Chondrocyte (in vitro differentiated cells): ENCODE measurements at places on chromosomes 3 and 15. TPM values are rescaled to one million over a fixed set of nuclear protein-coding genes. Genes with fewer than 3 reads are reported as not detected.
A peak's percentile ranks its signal among the peaks of the same experiment; 100 is the strongest.

DLEC1 gene
- 0.17 to 0.29 TPM (median 0.18 TPM) in 3 replicates for total RNA-seq

PPP1R14D gene
- total RNA-seq, result not detected in 3 replicates

TJP1 gene
- total RNA-seq, result 90.5 to 108 TPM (median 91.7 TPM) in 3 replicates

CAMK2N2 gene
- 3.2 to 5.3 TPM (median 3.9 TPM) in 3 replicates for total RNA-seq

C3orf20 gene
- not detected in 3 replicates for total RNA-seq

RAF1 gene
- 80.7 to 97.9 TPM (median 85.0 TPM) in 3 replicates for total RNA-seq

ACAA1 gene
- total RNA-seq, result 47.5 to 55.2 TPM (median 48.6 TPM) in 3 replicates

LRRC49 gene
- 4.9 to 8.8 TPM (median 6.4 TPM) in 3 replicates for total RNA-seq

CHRNA5 gene
- total RNA-seq, result 1.6 to 1.8 TPM (median 1.6 TPM) in 3 replicates

CCDC13 gene
- 0.40 to 0.77 TPM in 2 of 3 replicates, not detected in the other for total RNA-seq

FETUB gene
- not detected in 3 replicates for total RNA-seq

CHRNA7 gene
- 1.5 to 2.3 TPM (median 1.9 TPM) in 3 replicates for total RNA-seq

DNA sequence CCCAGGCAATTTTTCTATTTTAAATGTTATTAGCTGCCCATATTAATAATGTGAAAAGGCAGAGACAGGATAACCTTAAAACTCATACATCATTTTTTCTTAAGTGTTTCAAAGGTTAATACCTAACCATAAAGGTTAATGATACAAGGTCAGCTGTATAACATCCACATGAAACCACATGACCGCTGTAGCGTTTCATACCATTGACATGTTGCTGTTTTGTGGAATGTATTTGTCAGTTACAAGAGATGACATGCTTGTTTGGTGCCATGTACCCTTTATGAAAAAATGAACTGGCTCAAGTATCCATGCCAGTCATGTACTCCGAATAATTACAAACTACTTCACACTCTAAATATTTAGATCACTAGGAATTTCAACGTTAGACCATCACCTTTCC lies 207.4 kb downstream of the FMN1 start:
- DNase-seq, result no peak
- H3K4me3 ChIP-seq, result no peak overlapping the region
- H3K27ac ChIP-seq, result no peak overlapping the region
- no peaks in the 10 kb centered on the region for H3K27me3 ChIP-seq
- H3K4me1 ChIP-seq, result no peaks in the 10 kb centered on the region

- peaks cover 5% of the 10 kb centered on the region for H3K4me1 ChIP-seq
- H3K36me3 ChIP-seq, result no peaks in the 10 kb centered on the region
- DNase-seq, result no peak
- H3K27ac ChIP-seq, result no peak overlapping the region
- H3K27me3 ChIP-seq, result peaks cover 14% of the 10 kb centered on the region
Measured at GRCh38 chr3:38646630-38647029, 2.9 kb downstream of the SCN5A start.

- H3K4me3 ChIP-seq, result no peak overlapping the region
- no peaks in the 10 kb centered on the region for H3K36me3 ChIP-seq
- DNase-seq, result no peak
- H3K4me1 ChIP-seq, result peaks cover 76% of the 10 kb centered on the region
- peak overlapping the region; percentile 62 for H3K27ac ChIP-seq
Measured at GRCh38 chr15:48888191-48888590, 10.3 kb downstream of the EID1 start.

DNA sequence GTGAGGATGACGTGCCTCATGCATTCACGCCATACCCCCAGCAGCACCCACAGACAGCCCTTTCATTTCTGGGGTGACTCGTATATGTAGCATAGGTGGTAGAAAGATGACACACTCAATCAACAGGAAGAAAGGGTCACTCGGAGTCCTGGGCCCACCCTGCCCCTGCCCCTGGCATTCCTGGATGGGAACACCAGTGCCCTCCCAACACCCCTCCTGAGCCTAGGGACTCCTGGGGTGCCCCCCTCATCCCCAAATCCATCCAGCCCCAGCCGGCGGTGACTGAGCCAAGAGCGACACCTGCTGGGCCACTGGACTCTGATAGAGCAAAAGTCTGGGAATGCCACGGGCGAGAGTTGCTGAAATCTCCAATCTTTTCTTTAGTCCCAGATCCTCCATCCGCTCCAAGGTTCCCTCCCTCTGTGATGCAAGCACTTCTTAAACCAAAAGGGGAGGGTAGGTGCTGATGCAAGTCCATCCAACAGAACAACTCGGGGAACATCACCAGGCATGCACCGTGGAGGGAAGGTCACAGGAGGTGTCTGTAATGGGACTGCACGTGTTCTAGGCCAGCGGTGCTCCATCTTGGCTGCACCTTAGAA lies 31.1 kb downstream of the ACAN start:
- DNase-seq, result no peak
- no peaks in the 10 kb centered on the region for H3K27me3 ChIP-seq
- H3K27ac ChIP-seq, result peak overlapping the region; percentile 97
- peak overlapping the region; percentile 18 for H3K4me3 ChIP-seq
- H3K36me3 ChIP-seq, result peaks cover 7% of the 10 kb centered on the region
- peaks cover 48% of the 10 kb centered on the region for H3K4me1 ChIP-seq

- H3K36me3 ChIP-seq, result peaks cover 27% of the 10 kb centered on the region
- peak overlapping the region; percentile 17 for H3K27ac ChIP-seq
- DNase-seq, result no peak
- peaks cover 29% of the 10 kb centered on the region for H3K4me1 ChIP-seq
- H3K27me3 ChIP-seq, result no peaks in the 10 kb centered on the region
- no peak overlapping the region for H3K4me3 ChIP-seq
Measured at GRCh38 chr3:141401095-141401494, 32.8 kb downstream of the ZBTB38 start.

- H3K36me3 ChIP-seq, result no peaks in the 10 kb centered on the region
- no peak overlapping the region for H3K4me3 ChIP-seq
- no peak overlapping the region for H3K27ac ChIP-seq
- no peak for DNase-seq
- H3K27me3 ChIP-seq, result no peaks in the 10 kb centered on the region
- H3K4me1 ChIP-seq, result no peaks in the 10 kb centered on the region
Measured at GRCh38 chr3:153448151-153448829, 286.3 kb downstream of the RAP2B start.

- no peak overlapping the region for H3K4me3 ChIP-seq
- DNase-seq, result no peak
- H3K4me1 ChIP-seq, result no peaks in the 10 kb centered on the region
- H3K27me3 ChIP-seq, result peaks cover 5% of the 10 kb centered on the region
- no peaks in the 10 kb centered on the region for H3K36me3 ChIP-seq
- no peak overlapping the region for H3K27ac ChIP-seq
Measured at GRCh38 chr3:181913254-181913653, 201.5 kb downstream of the SOX2 start.

- no peaks in the 10 kb centered on the region for H3K27me3 ChIP-seq
- peaks cover 17% of the 10 kb centered on the region for H3K4me1 ChIP-seq
- no peak overlapping the region for H3K4me3 ChIP-seq
- H3K36me3 ChIP-seq, result peaks cover 2% of the 10 kb centered on the region
Measured at GRCh38 chr15:95302206-95302605, 1028.3 kb upstream of the NR2F2 start.

GRCh38 chr15:67080900-67081431 lies 15.6 kb downstream of the SMAD3 start:
- peaks cover 82% of the 10 kb centered on the region for H3K4me1 ChIP-seq
- no peak for DNase-seq
- H3K27me3 ChIP-seq, result no peaks in the 10 kb centered on the region

- no peak overlapping the region for H3K27ac ChIP-seq
- no peak overlapping the region for H3K4me3 ChIP-seq
- peaks cover 3% of the 10 kb centered on the region for H3K27me3 ChIP-seq
- H3K36me3 ChIP-seq, result peaks cover 9% of the 10 kb centered on the region
Measured at GRCh38 chr15:92724144-92724543, 68.6 kb upstream of the FAM174B start.

- H3K27me3 ChIP-seq, result peaks cover 24% of the 10 kb centered on the region
- H3K27ac ChIP-seq, result no peak overlapping the region
- DNase-seq, result no peak
- H3K4me1 ChIP-seq, result peaks cover 31% of the 10 kb centered on the region
- H3K36me3 ChIP-seq, result no peaks in the 10 kb centered on the region
Measured at GRCh38 chr15:70272565-70273355, 175.0 kb upstream of the TLE3 start.

GRCh38 chr3:195715134-195715533 lies 5.6 kb upstream of the MUC20 start:
- H3K27ac ChIP-seq, result no peak overlapping the region
- DNase-seq, result no peak
- no peak overlapping the region for H3K4me3 ChIP-seq
- no peaks in the 10 kb centered on the region for H3K4me1 ChIP-seq
- H3K27me3 ChIP-seq, result peaks cover 25% of the 10 kb centered on the region
- H3K36me3 ChIP-seq, result peaks cover 23% of the 10 kb centered on the region

GRCh38 chr3:14472471-14473351 lies 67.4 kb downstream of the GRIP2 start:
- peaks cover 11% of the 10 kb centered on the region for H3K36me3 ChIP-seq
- H3K27me3 ChIP-seq, result no peaks in the 10 kb centered on the region
- peaks cover 32% of the 10 kb centered on the region for H3K4me1 ChIP-seq

- H3K4me3 ChIP-seq, result no peak overlapping the region
- H3K4me1 ChIP-seq, result peaks cover 23% of the 10 kb centered on the region
- DNase-seq, result no peak
- H3K27me3 ChIP-seq, result no peaks in the 10 kb centered on the region
- peaks cover 10% of the 10 kb centered on the region for H3K36me3 ChIP-seq
Measured at GRCh38 chr15:51801391-51801835, 28.0 kb upstream of the TMOD3 start.

- no peak for DNase-seq
- no peak overlapping the region for H3K27ac ChIP-seq
- no peak overlapping the region for H3K4me3 ChIP-seq
- H3K4me1 ChIP-seq, result peaks cover 4% of the 10 kb centered on the region
Measured at GRCh38 chr3:173109143-173109542, 31.9 kb downstream of the SPATA16 start.

DNA sequence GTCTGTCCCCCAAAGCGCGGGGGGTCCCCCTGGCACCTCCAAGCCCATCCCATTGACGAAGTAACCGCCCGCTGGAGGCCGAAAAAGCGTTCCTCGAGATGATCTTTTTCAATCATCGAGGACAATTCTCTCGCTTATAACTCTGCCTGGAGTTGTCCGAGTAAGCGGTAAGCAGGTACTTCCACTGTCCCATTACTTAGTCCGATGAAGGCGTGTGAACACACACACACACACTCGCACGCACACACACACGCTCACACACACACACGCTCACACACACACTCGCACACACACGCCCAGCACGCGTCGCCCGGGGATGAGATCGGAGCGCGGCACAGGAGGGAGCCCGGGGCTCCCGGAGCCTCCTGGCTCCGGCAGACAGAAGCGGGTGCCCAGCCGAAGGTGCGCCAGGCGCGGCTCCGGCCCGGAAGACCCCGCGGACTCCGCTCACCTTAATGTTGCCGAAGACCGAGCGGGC lies 430 bp downstream of the SLCO2A1 start:
- H3K27me3 ChIP-seq, result peaks cover 9% of the 10 kb centered on the region
- no peak for DNase-seq
- H3K27ac ChIP-seq, result no peak overlapping the region
- H3K4me1 ChIP-seq, result peaks cover 6% of the 10 kb centered on the region

DNA sequence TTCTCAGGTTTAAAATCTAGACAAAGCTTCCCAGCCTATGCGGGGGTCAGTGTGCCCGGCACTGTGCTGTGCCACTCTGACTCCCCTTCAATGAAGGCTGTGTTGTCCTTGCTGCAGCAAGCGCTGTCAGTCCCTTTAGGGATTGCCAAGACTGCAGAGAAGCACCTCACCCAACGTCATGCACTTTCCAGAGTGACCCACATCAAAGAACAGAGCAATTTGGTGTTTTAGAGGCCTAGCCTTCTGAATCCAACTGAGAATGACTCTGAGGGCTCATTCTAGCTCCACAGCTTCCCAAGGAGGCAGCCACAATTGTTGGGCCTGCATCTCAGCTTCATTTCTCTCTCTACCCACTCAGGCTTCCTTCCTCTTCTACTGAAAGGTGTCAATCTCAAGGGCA lies 26.4 kb downstream of the SLC9A9 start:
- H3K27me3 ChIP-seq, result no peaks in the 10 kb centered on the region
- no peak for DNase-seq
- no peak overlapping the region for H3K4me3 ChIP-seq
- no peak overlapping the region for H3K27ac ChIP-seq
- no peaks in the 10 kb centered on the region for H3K36me3 ChIP-seq

DNA sequence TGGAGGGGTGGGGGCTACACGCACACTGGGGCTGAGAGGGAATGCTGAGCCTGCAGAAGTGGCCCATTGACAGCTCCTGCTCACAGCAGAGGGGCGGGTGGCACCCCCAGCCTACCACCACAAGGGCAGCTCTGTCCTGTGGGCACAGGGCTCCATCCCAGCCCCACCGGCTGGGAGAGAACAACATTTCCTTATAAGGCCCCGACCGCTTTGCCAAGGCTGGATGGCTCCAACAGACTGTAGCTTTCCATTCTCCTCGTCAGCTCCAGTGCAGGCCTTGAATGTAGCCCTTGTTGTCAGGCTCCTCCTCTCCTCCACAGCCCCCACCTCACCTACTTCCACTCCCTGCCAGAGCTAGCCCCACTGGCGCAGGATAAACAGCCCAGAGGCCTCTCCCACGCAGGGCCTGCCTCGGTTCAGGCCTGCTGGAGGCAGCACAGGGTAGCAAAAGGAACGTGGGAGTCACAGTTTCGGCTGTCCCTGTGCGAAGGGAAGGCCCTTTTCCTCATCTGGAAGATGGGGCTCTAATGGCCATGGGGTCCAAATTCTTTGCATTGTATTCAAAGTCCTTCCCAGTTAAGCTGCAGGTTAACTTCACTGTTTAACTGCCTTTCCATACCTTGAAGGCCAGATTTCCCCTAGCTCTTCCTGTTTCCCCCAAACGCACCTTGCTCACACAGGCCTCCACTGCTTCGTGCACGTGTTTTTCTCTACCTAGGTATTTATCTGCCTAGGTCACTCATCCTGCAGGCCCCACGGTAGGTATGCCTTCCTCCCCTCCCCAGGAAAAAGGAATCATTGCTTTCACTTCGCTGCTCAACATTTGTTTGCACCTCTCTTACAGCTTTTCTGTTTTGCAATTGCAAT lies 101.6 kb upstream of the LPP start:
- H3K4me3 ChIP-seq, result no peak overlapping the region
- DNase-seq, result no peak
- peak overlapping the region; percentile 78 for H3K27ac ChIP-seq

GRCh38 chr3:159839561-159840379 lies 148.9 kb upstream of the IL12A start:
- H3K27me3 ChIP-seq, result no peaks in the 10 kb centered on the region
- H3K4me3 ChIP-seq, result peak within 1 kb of the TSS; percentile 62
- no peaks in the 10 kb centered on the region for H3K36me3 ChIP-seq
- H3K4me1 ChIP-seq, result peaks cover 69% of the 10 kb centered on the region
- peak within 1 kb of the TSS; percentile 85 for H3K27ac ChIP-seq
- DNase-seq, result no peak

DNA sequence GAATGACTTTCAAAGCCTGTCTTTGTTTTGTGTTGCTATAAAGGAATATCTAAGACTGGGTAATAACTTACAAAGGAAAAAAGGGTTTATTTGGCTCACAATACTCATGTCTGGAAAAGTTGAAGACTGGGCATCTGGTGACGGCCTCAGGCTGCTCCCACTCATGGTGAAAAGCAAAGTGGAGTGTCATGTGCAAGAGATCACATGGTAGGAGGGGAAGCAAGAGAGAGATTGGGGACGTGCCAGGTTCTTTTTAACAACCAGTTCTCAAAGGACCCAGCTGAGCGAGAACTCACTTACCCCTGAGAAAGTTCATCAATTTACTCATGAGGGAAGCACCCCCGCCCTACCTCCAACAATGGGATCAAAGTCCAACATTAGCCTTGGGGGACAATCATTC lies 929.4 kb downstream of the ROBO1 start:
- H3K27me3 ChIP-seq, result no peaks in the 10 kb centered on the region
- DNase-seq, result no peak
- H3K4me1 ChIP-seq, result peaks cover 4% of the 10 kb centered on the region
- H3K36me3 ChIP-seq, result no peaks in the 10 kb centered on the region
- H3K4me3 ChIP-seq, result no peak overlapping the region
- H3K27ac ChIP-seq, result no peak overlapping the region

GRCh38 chr3:55634345-55634744 lies 147.2 kb upstream of the WNT5A start:
- H3K27me3 ChIP-seq, result no peaks in the 10 kb centered on the region
- no peak overlapping the region for H3K4me3 ChIP-seq
- H3K4me1 ChIP-seq, result peaks cover 2% of the 10 kb centered on the region
- no peaks in the 10 kb centered on the region for H3K36me3 ChIP-seq
- H3K27ac ChIP-seq, result no peak overlapping the region
- DNase-seq, result no peak
